ENCODE measurements at places on chromosomes 1 and 21.

GRCh38 chr21:36082237-36082664 lies 12.4 kb downstream of the CBR1 start:
- DNase-seq, result no peak

DNA sequence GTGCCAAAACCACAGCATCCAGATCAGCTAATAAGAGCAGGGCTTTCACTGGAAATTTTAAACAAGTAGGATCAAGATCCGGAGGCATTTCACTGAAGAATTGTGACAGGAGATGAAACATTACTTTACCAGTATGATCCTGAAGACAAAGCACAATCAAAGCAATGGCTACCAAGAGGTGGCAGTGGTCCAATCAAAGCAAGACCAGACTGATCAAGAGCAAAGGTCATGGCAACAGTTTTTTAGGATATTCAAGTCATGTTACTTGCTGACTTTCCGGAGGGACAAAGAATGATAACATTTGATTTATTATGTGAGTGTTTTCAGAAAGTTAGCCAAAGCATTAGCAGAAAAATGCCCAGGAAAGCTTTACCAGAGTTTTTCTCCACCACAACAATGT lies 8.2 kb downstream of the ZSWIM5 start:
- no peak for DNase-seq

DNA sequence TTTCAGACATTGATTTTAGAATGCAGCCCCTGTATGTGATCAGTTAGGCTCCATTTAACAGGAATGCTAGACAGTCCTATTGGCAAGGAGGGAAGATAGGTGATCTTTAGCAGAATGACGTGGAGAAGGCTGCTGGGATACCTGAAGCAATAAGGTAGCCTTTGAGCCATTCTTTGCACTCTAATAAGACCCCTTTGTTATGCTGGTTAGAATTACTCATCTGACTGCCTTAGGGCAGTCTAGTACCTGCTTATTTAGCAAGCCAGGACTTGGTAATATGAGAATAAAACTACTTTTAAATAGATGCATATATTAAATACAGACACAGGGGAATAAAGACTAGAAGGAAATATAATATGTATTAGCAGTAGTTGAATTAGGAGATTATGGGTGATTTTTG lies 29.1 kb downstream of the NGF start:
- no peak for DNase-seq

DNA sequence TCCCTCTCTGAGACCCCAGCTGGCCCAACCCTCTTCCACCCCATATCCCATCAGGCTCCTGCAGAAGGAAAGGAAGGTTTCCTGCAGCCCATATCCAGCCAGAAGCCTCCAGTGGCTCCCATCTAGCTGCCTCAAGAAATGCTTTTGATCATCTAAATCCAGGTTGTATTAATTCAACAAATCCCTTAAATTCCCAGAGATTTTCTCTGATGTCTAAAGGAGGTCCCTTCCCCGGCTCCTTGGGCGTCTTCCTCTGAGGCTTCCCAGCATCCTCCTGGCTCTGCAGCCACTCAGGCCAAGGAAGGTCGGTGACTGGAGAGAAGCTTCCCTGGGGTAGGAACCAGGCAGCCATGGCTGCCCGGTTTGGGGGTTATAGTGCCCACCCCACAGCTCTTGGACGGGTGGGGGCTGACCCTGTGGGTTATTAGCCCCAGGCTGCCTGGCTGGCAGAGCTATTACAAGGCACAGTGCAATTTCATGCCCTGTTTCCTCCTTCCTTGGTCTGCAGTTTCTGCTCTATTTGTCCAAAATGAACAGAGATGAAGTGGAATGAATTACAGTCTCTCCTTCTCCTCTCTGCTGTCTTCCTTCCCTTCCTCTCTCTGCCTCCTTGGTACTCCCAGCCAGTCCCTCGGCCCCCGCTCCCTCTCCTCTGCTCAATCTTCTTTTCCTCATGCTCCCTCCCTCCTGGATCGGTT lies 34.8 kb upstream of the DISP3 start:
- DNase-seq, result no peak

DNA sequence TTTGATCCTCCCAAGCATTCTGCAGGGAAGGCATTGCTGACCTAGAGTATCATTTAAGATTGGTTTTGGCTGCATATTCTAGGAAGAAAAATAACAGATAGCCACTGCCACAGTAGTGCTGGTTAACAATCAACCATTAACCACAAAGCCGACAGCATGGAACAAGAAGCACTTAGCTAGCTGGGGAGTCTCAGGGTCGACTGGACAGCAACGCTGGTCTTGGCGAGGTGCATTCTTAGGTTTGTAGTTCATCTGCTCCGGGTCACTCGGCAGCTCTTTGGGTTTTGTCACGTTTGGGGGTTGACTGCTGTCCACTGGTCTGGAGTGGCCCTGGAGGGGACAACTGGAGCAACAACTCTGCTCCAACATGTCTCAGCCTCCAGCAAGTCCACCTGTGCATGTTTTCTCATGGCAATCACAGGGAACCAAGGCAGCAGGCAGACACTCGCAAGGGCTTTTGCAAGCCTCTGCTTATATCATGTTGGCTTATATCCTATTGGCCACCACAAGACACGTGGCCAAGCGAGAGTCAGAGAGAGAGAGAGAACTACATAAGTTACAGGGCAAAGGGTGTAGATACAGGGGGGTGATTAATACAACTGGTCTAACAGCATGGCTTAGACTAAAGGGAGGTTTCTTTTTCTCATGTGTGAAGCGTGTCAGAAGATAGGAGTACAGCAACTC lies 99.5 kb downstream of the LACTBL1 start:
- no peak for DNase-seq

DNA sequence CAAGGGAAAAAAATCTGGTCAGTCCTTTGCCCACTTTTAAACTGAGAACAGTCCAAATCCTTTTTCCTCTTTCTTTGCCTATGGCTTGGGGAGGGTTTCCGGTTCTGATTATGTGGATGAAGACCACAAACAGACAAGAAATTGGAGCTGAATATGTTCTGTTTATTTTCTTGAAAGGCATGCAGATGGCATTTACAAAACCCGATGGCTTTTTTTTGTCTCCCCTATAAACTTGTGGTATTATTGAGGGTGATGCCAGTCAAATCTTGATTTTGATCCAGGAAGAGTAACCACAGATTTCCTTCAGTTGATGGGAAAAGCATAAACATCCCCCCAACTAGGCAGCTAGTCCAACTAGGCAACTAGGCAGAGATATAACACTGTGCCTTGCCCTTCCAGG lies 38.9 kb downstream of the PLPP3 start:
- DNase-seq, result no peak

GRCh38 chr1:33180226-33180910 lies 1.5 kb downstream of the TRIM62 start:
- DNase-seq, result no peak

GRCh38 chr1:150576794-150577556 lies 2.4 kb downstream of the MCL1 start:
- no peak for DNase-seq

- no peak for DNase-seq
Measured at GRCh38 chr1:185517808-185518419, 200.9 kb upstream of the IVNS1ABP start.

DNA sequence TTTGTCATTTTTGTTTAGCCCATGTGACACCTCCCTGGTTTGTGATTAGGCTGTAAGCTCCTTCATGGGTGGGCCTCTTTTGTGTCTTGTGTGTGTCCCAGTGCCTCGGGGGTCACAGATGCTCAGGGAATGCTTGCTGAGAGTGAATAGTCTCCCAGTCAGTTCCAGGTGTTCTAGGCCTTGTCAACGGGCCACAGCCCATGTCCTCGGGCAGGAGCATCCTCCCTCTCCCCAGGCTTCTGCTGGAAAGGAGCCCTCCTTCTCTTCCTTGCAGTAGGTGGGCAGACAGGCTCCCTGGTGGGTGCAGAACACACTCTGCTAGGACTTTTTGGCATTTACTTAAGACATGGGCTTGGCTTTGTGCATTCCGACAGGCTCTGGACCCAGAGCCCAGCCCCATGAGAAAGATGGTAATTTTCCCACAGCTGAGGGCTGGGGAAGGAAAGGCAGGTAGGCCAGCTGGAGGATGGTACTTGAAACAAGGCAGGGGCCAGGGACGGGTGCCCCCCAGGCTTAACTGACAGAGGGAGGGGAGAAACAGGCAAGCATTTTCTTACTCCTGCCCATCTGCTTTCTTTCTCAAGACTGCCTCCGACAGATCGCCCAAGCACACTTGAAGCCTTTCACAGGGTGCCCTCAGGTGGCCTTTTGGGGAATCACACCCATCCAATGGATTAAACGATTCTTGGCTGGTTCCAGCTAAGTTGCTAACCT lies 7.1 kb upstream of the CPLANE2 start:
- peak; percentile 66 for DNase-seq

DNA sequence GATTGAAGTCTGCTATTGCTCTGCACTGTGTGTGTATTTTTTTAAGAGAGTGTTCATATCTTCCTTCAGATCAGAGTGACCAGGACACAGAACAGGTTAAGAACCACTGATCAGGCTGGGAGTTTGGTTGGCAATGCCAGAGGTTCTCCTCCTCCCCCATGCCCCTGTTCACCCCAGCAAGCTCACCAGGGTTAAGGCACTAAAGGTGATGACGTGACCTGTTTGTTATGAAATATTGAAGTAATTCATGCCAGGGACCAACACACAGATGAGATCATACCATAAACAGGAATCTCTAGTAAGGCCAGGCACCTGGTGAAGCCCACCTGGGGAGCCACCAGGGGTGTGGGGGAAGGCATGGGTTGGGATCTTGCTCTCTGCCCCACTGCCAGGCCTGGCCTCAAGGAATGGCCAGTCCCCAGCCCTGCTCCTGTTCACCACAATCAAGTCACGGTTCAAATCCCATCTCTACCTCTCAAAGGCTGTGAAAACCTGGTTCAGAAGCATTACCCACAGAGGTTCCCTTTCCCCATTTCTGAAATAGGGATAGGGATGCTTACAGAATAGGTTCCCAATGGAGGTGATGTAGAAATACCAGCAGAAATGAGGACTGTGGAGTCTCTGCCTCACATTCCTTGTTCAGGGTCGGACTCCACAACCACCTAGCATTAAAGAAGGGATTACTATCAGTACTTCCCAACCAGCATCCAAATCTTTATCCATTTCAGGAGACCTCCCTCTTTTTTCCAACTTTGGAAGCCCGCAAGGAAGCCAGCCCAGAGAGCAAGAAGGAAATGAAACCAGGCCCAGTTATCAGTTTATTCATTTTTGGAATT lies 2.4 kb downstream of the ID3 start:
- no peak for DNase-seq

GRCh38 chr1:222928212-222928611 lies 113.4 kb downstream of the DISP1 start:
- DNase-seq, result no peak

DNA sequence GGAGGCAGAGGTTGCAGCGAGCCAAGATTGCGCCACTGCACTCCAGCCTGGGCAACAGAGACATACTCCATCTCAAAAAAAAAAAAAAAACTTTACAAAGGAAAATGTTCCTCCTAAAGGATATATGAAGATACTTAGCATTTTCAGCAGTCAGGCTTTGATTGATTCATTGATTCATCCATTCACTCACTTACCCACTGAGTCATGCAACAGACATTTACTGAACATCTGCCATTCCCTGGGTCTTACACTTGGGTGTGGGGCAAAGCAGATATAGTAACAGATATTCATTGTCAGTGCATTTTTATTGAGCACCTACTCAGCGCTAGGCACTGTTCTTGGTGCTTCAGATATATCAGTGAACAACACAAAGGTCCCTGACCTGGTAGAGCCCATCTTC lies 5.6 kb upstream of the LACTBL1 start:
- DNase-seq, result no peak

DNA sequence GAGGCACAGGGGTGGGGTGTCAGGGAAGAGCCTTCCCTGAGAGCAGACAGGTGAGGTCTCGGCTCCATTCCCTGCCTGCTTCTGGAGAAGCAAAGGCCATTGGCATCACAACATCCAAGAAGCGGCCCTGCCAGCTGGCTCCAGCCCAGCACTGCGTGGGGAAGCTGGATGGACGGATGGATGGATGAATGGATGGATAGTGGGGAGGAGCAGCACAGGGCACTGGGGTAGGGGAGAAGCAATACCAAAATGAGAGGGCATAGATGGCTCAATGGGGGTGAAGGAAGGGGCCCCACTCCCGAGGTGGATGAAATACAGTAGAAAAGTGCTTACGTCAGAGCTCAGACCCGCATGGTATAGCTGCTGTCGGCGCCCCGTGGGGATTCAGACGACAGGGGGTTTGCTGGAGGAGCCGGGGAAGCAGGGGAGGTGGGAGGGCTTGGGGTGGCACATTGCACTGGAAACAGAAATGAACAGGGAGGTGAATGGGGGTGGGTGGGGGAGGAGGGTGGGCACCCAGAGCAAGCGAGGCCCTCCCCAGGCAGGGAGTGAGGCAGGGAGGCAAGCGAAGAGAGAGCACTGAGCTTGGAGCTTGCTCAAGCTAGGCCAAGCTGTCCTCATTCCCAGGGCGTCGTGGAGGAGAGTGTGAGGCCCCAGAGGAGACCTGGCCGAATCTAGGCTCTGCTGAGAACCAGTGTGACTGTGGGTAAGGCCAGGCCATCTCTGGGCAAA lies 9.5 kb upstream of the GOLT1A start:
- no peak for DNase-seq
